ENCODE measurements at places on chromosomes 5 and 9.
A peak's percentile ranks its signal among the peaks of the same experiment; 100 is the strongest.

DNA sequence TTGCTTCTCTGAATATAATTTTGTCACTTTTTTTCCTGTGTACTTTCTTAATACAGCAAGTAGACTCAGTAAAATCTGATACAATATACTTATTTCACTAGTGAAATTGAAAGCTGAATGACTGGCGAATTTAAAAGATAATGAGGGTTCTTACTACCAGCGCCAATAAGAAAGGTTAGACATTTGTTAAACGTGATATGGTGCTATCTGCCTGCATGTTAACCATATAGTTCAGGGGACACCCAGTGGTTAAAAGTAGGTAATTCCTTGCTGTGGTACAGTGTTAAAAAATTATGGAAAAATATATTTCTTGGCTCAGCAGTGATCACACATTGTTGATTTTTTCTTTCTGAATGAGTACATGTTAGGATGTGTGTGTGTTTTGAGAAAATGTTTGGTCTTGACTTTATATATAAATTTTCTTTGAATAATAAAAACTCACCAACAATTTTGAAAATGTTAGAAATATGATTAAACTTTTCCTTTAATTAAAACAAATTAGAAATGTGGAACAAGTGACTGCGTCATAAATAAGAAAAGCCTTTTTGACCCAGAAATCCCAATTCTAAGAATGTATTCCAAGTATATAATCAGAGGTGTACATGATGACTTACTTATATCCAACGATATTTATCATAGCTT, 25.8 kb downstream of the CAST start:
- no peak for DNase-seq

GRCh38 chr5:54671111-54671531, 153.6 kb downstream of the SNX18 start:
- no peak for DNase-seq

- no peak for DNase-seq
Measured at GRCh38 chr9:96183751-96184150, 118.2 kb downstream of the HSD17B3 start.

GRCh38 chr5:176784218-176785165, 25.9 kb upstream of the UNC5A start:
- DNase-seq, result no peak

- DNase-seq, result no peak
Measured at GRCh38 chr9:74960561-74960960, 7.8 kb upstream of the C9orf40 start.

DNA sequence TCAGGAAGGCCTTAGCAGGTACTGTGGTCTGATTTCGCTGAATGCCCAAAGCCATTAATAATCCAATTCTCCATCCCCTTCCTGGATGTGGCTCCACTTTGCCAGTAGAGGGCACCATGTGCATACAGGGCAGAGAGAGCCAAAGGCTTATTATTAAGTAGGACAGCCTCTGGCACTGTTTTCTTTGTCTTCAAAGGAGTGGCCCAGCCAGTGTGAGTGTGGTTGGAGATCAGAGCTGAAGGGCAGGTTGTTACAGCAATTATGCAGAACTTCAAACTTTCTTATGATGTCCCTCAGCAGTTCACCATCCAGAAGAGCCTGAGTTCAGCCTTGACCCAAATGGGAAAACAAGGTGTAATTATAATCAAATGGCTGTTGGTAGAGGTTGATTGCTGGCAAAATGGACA, 38.6 kb upstream of the CEMIP2 start:
- DNase-seq, result peak; percentile 51

DNA sequence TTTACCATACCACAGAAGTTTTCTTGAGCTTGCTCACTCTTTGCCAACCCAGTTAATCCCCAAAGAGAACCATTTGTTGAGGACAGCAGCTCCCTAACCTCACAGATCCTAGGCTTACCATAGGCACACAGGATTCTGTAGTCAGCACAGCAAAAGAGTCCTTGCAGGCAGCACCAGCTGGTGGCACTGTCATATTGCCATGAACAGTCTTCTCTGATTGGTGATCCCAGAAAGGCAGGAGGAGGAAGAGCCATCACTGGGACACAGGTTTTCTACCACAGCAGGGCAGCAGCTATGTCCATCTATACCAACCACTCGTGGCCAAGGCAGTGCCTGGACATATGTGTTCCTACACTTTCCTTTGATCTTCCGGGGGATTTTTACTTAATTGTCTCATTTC, 297.1 kb upstream of the CD180 start:
- peak; percentile 44 for DNase-seq

DNA sequence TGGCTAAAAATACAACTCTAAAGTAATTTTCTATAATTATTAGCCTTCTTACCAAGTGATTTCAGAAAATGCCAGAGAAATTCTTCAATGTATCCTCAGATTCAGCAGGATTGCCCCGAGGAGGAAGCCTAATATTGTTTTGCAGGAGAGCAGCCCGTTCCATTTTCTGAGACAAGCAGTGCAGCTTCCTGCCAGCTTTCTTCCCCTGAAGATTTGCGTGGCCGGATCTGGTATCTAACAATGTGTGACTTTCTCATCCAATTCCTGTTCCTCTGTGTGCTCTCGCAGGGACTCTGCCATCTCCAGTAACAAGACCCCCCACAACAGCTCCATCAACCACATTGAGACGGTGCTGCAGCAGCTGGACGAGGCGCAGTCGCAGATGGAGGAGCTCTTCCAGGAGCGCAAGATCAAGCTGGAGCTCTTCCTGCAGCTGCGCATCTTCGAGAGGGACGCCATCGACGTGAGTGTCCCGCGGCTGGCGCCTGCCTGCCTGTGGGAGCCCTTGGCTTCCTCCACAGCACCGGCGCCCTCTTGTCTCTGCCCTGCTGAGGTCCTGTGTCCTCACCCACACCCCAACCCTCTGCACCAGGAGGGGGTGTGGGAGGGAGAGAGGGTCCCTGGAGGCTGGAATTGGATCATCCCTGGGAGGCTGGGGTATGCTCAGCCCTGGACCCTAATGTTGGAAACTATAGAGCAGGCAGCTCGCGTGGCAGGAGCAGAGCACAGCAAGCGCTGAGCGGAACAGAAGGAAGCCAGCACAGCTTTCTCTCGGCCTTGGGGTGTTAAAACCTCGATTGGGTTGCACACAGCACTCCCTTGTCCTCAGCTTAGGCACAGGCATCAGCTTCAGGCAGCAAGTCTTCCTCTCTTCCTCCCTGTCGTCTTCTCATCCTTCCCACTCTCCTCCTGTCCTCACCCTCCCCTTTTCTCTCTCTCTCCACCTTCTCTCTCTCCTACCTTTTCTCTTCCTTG, 216.2 kb downstream of the TRIO start:
- no peak for DNase-seq

DNA sequence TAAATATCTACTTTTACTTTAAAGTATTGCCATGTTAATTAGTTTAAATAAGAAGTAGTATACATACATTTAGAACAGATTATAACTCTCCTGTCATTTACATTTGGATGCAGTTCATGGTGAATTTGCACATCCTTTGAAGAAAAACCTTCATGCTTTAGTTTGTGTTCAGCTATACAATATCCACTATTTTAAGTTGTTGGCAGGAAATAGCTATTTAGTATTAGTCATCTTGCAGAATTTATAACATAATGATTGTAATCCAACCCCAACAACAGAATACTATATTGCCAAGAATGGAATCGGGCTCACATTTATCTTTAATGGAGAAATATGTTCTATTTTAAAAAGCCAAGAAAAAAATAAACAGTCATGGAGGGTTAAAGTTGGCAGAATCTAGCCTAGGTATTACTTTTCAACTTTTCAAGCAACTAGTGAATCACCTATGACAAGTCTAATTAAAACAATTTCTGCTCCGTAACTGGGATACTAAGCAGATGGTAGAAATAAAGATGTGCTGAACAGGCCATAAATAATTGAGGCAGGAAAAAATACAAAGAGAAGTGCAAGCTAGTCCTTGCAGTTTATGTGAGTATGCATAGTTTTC, 1170.6 kb upstream of the NUDT12 start:
- no peak for DNase-seq

GRCh38 chr9:37719526-37719925, 34.1 kb upstream of the TRMT10B start:
- DNase-seq, result no peak

DNA sequence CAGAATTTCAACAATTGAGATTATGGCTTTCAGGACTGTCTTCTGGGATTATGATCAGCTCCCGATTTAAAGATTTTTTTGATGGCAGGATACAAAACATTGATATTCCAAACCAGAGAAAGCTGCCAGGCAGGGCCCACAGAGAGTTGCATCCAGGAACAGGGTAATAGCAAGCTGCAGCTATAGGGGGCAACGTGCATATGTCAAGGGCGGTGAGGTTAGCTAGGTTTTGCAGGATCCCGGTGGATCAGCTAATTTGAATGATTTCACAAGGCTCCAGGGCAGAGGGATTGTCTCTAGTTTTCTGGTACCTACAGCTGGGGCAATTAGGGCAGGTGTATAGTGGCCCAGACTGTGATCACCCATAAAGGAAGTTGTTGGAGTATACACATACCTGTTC, 339.4 kb downstream of the CHSY3 start:
- DNase-seq, result no peak

GRCh38 chr5:16865151-16865550, 70.9 kb downstream of the MYO10 start:
- DNase-seq, result no peak

DNA sequence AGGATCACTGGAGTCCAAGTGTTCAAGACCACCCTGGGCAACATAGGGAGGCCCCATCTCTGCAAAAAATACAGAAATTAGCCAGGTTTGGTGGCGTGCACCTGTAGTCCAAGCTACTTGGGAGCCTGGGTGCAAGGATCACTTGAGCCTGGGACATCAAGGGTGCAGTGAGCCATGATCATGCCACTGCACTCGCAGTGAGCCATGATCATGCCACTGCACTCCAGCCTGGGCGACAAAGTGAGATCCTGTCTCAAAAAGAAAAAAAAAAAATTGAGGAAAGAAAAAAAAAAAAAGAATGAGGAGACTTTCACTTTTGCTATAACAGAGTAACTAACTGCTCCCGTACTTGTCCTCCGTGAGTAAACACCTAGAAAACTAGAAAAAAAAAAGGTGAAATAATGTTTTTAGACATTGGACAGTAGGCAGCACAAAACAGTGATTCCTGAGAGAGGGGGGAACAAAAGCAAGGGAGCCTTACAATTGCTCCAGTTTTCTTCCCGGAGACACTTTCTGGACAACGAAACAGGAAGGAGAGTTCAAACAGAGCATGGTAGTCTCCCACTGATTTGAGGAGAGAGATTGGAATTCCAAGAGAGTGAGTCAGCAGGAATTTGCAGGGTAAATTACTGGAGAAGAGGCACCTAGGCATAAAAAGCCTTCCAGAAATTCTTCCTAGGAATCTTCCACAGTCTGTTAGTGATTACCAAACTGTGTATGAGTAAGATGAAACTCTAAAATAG, 6.9 kb upstream of the ZBTB5 start:
- DNase-seq, result no peak

GRCh38 chr5:6820851-6821479, 107.7 kb downstream of the TENT4A start:
- DNase-seq, result no peak
